NCI-H1048 (cell line): ENCODE measurements at places on chromosomes 13 and 19.

DNA sequence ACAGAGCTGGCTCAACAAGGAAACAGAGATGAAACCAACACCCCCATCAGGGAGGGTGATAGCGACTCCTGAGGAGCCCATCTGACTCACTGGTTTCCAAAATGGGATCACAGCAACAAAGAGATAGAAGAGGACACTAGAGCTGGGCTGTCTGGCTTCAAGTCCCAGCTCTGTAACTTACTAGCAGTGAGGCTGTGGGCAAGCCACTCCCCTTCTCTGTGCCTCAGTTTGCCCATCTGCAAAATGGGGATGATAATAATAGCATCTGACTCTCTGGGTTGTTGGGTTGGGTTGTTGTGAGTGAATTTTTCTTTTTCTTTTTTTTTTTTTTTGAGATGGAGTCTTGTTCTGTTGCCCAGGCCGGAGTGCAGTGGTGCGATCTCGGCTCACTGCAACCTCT lies 14.3 kb downstream of the IGSF23 start:
- no peak for DNase-seq

DNA sequence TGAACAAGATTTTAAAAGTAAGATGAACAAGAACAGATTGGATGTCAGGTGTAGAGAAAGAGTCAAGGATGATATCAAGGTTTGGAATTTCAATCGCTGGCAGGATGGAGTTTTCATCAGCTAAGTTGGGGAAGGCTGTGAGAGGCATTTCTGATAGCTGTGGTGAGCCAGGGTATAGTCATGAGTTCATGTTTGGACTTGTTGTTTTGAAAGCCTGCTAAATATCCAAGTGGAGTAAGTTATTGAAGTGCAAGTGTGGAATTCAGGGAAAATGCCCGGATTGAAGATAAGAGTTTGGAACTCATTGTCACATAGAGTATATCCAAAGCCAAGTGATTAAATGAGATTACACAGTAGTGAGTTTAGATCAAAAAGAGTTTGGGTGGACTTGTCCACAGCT lies 11.0 kb upstream of the EPSTI1 start:
- DNase-seq: no peak

- DNase-seq: no peak
These were observed 48.7 kb upstream of the MYCBP2 start for GRCh38 chr13:77375560-77376108.

- DNase-seq: no peak
These were observed 291.3 kb downstream of the MTUS2 start for GRCh38 chr13:29111446-29111845.

GRCh38 chr13:84574851-84575250 lies 692.6 kb upstream of the SLITRK1 start:
- DNase-seq: no peak

- no peak for DNase-seq
These were observed 29.5 kb downstream of the SLC25A30 start for GRCh38 chr13:45388664-45389063.

DNA sequence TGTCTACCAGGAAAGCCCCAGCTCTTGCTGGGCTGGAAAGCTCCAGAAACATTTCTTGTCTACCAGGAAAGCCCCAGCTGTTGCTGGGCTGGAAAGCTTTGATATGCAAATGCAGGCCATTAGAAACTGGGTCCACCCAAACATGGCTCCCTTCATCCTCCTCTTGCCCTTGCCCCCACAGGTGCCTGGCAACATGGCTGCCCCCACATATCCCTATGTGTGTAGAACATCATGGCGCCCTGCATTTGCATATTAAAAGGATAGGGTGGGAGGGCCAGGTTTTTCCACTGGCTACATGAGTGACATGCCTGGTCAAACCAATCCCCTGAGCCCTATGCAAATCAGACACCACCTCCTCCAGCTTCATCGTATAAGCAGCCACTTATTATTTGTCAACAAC lies 455.4 kb upstream of the ARGLU1 start:
- no peak for DNase-seq

DNA sequence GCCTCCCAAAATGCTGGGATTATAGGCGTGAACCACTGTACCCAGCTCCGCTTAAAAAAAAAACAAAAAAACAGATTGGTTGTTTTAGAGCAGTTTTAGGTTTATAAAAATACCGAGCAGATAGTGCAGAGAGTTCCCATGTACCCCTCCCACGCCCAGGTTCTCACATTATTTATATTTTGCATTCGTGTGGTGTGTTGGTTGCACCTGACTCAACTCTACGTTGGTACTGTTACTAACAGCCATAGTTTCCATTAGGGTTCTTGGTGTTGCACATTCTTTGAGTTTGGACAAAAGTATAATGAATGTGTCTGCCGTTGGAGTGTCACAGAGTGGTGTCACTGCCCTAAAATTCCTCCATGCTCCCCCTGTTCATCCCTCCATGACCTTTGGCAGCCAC lies 29.1 kb downstream of the MYO9B start:
- DNase-seq: no peak

GRCh38 chr19:51503896-51504295 lies 2.3 kb upstream of the SIGLEC12 start:
- DNase-seq: no peak

GRCh38 chr19:36169084-36169760 lies 17.0 kb upstream of the COX7A1 start:
- no peak for DNase-seq

- no peak for DNase-seq
These were observed 290.5 kb downstream of the RFC3 start for GRCh38 chr13:34108410-34108809.

DNA sequence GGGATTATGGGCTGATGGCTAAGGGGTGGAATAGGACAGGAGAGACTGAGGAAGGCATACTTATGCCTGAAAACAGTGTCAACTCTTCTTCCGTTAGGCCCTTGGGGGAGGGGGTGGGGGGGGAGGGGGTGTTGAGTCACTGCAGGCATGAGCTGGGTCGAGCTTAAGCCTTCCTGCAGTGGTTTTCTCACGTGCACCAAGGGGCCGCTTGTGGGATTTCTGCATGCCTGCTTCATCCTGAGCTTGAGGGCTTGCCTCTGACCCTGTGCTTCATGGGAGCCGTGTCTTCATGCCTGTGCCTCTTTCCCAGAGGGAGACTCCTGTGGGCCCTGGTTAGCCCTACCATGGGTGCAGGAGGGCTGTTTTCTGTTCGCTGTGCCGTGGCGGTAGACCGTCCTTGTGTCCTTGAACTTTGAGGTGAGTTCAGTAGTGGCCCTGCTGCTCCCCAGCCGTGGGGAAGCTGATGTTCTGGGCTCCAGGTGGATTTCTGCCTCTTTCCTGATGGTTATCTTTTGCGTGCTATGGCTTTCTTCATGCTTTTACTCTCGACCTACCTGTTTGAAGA lies 186.1 kb downstream of the PCCA start:
- DNase-seq: no peak

GRCh38 chr13:79736356-79736755 lies 255.4 kb downstream of the NDFIP2 start:
- DNase-seq: no peak

DNA sequence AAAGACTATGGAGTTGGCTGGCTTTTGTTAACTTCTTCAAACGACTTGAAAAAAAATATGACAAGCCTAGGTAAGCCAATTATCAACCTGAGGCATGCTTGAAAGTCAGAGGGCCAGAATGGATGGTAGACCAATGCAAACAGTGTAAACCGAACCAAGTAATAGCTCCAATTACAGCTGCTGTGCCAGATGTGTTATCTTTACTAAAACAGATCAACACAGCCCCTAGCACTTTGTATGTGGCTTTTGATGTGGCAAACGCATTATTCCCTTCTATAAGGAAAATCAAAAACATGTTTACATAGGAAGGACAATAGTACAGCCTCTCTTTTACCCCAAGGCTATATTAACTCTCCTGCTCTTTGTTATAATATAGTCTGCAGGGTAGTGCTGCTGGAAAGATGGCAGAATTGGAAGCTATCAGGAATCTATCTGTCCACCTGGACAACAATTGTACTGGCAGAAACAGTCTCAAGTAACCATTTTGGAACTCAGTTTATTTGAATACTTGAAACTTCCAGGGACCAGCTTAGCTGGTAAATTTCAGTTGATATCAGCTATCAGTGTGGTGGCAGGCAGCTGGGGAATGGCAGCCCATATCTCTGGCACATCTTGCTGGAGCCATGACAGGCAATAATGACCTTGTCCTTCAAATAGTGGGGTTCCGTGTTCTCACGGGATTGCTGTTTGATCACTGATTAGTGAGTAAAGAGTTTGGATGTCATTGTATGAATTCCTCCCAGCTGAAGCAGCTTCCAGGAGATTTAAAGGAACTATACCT lies 144.4 kb upstream of the WASF3 start:
- no peak for DNase-seq

- DNase-seq: no peak
These were observed 23.6 kb upstream of the LRCH1 start for GRCh38 chr13:46529216-46529919.

DNA sequence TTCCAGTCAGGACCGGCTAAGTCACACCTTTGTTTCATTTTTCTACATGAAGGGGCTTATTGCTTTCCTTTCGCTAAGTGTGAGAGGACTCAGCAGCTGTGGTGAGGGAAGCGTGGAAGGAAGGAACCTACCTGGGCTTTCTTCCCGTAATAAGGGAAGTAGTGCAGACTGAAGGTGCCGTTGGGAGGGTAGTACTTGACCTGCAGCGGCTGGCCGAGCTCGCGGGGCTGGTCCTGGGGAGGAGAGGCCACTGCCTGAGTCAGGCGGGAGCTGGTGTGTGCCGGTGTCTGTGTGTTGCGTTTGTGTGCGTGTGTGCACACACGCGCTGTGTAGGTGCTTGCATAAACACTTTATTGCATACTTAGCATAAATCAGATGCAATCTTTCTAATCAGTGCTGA lies 7.7 kb downstream of the ATP4B start:
- DNase-seq: no peak

GRCh38 chr13:51269039-51269438 lies 46.8 kb downstream of the FAM124A start:
- DNase-seq: no peak

DNA sequence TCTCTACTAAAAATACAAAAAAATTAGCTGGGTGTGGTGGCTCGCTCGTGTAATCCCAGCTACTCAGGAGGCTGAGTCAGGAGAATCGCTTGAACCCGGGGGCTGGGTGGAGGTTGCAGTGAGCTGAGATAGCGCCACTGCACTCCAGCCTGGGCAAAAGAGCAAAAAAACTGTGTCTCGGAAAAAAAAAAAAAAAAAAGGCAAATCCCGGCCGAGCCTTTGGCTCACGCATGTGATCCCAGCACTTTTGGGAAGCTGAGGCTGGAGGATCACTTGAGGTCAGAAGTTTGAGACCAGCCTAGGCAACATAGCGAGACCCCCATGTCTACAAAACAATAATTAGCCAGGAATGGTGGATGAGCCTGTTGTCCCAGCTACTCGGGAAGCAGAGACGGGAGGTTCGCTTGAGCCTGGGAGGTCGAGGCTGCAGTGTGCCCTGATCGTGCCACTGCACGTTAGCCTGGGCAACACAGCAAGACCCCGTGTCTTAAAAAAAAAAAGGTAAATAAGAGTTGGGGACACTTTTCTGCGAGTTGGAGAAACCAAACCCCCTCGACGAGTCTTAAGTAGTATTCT lies 574 bp upstream of the GPX4 start:
- no peak for DNase-seq

- no peak for DNase-seq
These were observed 66.3 kb downstream of the MAP4K1 start for GRCh38 chr19:38551450-38551813.

- DNase-seq: peak; percentile 39
These were observed 22.1 kb upstream of the POMP start for GRCh38 chr13:28636677-28637317.

DNA sequence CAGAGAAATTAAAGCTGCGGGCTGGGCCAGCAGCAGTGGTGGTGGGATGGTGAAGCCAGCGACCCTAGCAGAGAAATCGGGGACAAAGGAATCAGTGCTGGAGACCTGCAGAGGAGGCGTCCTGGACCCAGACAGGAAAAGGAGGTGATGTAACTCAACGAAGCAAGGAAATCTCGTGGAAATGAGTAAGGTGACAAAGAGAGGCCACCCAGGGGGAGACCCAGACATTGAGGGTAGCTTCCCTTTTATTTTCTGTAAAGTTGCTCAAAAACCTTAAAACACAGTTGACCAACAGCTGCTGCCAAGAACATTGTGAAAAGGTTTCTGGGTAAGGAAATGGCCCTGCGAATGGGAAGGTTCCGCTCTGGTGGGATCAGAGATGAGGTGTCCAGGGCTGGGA lies 13.3 kb upstream of the RETN start:
- DNase-seq: no peak

DNA sequence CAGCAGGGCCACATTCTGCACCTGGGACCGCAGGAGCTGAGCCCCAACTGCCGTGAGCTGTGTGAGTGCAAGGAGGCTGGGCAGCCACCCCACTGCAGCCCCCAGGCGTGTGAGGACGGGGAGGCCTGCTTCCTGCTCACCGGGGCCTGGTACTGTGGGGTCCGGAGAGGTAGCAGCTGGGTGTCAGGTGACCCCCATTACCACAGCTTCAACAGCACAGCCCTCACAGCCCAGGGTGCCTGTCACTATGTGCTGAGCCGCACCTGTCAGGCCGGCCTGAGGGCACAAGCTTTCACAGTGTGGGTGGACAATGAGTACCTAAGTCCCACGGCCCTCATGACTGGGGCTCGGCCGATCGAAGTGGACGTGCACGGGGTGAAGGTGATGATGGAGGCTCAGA lies 35.8 kb upstream of the FXYD3 start:
- DNase-seq: no peak

DNA sequence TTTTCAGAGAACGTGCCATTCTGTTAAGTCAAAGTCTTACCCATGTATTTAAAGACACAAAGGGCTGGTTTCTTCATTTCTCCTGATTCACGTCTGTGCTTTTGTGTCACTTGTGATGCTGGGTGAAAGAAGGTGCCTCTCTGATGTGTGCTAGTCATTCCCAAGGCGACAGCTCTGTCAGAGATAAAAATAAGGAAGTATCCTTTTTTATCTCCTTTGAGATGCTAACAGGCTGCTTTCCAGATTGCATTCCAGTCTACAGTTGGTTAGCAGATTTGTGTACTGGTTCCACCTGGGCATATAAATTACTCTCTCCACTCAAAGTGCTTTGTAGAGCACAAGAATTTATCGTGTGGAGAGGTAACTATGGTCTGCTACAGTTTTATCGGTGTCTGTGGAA lies 33.5 kb upstream of the DCT start:
- DNase-seq: no peak

GRCh38 chr13:101627556-101627943 lies 175.1 kb downstream of the ITGBL1 start:
- no peak for DNase-seq

GRCh38 chr13:26719356-26719945 lies 41.1 kb downstream of the GPR12 start:
- DNase-seq: no peak

- DNase-seq: no peak
These were observed 485.5 kb downstream of the DIAPH3 start for GRCh38 chr13:59677966-59678814.

DNA sequence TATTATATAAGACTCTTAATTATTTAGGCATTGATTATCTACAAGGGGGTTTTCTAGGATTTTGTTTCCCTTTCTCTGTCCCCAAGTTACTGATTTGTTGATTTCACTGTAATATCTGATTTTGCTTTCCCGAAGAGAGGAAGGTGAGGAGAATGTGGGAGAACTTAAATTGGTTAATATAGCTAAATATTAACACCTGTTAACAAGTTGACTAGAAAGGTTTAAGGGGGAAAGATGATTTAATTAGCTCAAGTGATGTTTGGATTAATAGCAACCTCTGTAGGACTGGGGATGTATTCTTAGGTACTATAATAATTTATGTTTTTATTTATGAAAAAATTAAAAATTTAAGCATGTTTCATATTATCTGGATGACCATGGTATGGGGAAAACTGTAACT lies 35.1 kb downstream of the SPATA13 start:
- DNase-seq: no peak

- no peak for DNase-seq
These were observed 18.1 kb downstream of the PEX11G start for GRCh38 chr19:7470540-7471305.
